Activated naive CD8-positive, alpha-beta T cell treated with anti-CD3 and anti-CD28 coated beads, Interleukin-2, amount 50 U/mL, for 24 hours (primary cell): ENCODE measurements at places on chromosomes 11 and 22.

DNA sequence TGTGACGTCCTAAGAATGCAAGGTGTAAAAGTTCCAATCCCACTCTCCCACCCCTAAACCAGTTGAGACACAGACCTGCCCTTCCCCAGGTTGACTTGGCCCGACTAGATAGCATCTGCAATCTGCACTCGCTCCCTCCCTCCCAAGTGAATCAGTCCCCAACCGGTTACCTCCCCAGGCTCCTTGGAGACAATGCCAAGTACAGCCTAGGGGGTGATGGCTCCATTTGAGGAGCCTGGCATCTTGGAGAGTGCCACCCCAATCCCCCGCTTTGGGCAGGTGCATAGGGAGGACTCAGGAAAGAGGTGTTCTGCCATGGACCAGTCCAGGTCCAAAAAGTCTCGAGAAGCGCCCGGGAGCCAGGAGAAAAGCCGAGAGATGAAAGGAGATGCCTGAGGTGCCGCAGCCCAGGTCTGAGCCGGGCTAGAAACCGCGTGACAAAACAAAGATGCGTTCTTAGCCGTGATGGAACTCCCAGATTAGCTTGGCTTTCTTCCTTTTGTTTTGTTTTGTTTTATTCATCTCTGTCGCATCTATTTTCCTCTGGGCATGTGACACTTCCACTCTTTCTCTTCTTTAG lies 18.7 kb upstream of the SNX32 start:
- DNase-seq, result no peak

DNA sequence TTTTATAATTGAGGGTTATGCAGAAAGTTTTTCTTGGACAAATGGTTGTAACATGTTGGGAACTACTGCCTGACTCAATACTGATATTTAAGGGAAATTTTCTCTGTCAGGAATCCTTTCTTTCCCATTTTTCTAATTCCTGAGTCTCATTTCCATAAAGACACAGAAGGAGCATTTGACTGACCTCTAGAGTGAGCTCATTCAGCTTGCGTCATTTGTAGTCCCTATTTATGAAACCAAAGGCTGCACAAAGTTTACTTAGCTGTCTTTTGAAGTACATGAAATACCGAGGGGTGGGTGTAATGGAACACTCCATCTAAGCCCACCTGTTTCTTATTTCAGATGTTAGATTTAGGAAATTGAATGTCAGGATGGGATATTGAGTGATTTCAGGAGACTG lies 359.5 kb upstream of the C11orf87 start:
- no peak for DNase-seq

- DNase-seq, result no peak
Observed at GRCh38 chr11:5684036-5684645, 733 bp downstream of the TRIM5 start.

- DNase-seq, result no peak
Observed at GRCh38 chr11:73189723-73190556, 28.1 kb upstream of the P2RY2 start.

DNA sequence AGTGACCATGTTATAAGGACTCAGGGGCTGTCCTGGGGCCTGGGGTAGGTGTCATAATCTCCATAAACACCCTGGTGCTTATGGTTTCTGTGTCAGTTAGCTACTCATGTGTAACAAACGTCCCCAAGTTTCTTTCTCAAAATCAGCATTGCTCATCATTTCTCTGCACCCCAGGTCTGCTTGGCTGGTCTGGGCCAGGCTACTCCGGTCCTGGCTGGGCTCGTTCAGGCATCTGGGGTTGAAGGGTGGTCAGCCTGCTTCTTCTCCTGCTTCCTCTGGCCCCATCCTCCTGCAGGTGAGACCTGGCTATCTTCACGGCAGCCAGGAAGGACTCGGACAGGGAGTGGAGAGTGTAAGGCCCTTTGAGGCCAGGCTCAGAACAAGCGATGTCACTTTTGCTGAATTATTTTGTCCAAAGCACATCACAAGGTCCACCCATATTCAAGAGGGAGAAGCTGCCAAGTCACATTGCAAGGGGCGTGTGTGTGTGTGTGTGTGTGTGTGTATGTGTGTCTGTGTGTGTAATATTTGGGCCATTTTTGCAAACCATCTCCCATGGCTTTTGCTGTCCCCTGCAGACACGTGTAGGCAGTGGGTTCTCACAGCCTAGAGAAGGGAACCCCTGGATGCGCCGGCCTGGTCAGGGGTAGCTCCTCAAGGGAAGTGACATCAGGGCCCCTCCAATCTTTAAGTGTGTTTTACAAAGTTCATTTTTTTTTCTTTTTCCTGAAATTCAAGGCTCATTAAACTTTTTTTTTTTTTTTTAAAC lies 535.8 kb downstream of the TBC1D22A start:
- DNase-seq, result no peak

DNA sequence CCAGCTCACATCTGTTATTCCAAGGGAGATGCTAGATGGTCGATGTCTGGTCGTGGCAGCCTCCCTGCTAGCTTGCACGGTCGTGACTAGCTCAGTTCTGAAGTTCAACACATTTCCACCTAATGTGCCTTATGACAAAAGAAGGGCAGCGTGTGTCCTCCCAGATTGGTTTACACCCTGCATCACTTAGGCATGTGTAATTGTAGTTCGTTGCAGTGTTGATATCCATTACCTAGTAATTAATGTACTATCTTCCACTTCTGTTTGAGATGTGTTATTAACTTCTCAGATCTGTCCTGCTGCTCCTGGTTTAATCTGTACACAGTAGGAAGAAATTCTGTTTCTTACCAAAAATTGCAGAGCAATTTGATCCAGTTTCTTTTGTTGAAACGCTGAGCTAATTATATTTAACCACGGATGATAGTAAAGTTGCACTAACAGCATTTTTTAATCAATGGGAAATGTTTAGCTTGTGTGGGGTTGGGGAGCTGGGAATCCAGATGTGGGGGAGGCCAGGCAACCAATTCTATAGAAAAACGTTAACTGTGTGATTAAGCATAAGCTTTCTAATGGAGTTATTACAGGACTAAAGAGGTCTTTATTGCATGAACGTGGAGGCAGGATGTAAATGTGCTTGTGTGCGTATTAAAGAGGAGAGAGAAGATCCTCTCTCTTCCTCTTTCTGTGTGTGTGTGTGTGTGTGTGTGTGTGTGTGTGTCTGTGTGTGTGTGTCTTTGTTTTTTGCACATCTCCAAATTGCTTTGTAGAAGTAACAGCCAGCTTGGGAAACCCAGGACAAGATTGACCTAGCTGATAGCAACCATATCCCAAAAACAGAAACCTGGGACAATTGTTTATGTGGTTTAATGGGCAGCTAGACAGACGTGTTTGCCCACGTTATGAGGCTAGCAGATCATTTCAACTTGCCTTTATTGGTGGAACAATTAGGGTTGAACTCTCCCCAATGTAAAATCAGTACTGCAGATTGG lies 145.7 kb upstream of the TTC12 start:
- no peak for DNase-seq
